ENCODE measurements at places on chromosomes 5 and 9.

DNA sequence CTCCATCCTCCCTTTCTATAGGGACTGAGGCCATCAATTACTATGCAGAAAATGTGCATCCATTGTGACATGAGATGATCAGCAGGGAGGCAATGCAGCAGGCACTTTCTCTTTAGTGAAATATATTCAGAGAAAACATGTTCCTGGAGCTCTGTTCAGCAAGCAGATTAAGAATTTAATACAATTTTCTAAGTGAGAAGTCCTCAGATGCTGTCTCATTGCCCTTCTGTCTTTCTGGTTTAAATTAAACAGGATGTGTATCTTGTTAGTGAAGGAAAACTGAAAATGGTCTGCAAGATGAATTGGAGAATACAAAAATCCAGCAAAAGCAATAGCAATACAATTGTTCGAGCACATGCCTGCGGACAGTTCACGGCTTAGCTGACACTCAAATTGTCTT lies 445.8 kb upstream of the RIOK2 start:
- DNase-seq, result no peak

- DNase-seq, result no peak
Measured at GRCh38 chr5:124419531-124419930, 326.9 kb downstream of the ZNF608 start.

- DNase-seq, result no peak
Measured at GRCh38 chr9:14127656-14128055, 186.3 kb downstream of the NFIB start.

DNA sequence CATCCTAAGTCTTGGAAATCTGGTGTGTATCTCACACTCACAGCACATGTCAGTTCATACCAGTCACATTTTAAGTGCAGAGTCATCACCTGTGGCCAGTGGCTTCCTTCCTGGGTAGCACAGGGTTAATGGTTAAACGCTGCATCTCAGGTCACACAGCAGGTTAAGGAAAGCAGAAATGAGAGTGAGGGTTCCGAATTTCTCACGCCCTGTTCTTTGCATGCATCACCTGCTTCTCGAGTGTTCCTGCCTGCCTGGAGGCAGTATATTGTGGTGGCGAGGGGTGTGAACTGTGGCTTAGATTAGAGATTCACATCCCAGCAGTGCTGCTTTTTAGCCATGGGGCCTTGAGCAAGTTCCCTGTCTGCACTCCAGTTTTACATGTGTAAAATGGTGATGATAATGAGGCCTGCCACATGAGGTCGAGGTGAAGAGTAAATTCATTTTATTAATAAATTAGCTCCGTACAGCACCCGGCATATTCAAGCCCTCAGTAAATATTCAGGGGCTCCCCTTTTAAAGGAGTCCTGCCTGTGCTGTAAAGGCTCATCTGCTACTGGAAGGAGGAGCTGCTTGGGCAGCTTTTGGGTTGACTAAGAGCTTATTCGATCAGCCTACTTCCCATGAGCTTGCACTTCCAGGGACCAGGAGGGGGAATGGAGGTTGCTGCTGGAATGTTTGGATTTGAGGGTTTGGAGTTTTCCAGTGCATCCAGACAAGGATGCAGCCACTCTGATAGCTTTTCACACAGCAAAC lies 61.1 kb upstream of the SAP30L start:
- no peak for DNase-seq

DNA sequence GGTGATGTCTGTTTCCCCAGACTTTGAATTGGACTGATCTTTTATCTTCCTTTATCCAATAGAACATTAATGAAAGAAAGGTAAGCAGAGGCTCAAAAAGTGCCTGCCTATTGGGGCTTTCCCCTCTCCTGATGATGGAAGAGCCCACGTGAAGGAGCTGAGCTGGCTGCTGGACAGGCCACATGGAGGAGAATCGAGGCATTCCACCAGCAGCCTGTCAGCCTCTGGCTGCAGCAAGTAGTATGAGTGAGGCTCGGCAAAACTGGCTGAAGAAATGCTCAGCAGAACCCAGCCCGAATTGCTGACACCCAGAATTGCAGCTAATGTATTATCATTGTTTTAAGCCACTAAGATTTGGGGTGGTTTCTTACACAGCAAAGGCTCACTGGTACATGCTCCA lies 66.5 kb upstream of the STC2 start:
- no peak for DNase-seq

DNA sequence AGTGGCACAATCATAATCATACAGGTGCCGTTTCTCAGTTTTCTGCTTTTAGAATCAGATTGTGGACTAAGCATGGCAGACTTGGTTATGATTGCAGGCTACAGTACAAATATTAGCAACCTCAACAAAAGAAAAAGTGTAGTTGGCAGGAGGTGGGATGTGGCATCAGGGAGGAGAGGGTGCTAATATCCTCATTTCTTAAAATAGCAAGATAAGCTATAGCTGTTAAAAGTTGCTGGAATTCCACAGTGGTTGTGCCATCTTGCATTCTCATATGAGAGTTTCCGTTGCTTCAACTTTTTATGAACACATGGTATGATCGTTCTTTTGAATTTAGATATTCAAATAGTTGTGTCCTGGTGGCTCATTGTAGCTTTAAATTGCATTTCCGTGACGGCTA lies 21.4 kb downstream of the PIP5K1B start:
- no peak for DNase-seq

DNA sequence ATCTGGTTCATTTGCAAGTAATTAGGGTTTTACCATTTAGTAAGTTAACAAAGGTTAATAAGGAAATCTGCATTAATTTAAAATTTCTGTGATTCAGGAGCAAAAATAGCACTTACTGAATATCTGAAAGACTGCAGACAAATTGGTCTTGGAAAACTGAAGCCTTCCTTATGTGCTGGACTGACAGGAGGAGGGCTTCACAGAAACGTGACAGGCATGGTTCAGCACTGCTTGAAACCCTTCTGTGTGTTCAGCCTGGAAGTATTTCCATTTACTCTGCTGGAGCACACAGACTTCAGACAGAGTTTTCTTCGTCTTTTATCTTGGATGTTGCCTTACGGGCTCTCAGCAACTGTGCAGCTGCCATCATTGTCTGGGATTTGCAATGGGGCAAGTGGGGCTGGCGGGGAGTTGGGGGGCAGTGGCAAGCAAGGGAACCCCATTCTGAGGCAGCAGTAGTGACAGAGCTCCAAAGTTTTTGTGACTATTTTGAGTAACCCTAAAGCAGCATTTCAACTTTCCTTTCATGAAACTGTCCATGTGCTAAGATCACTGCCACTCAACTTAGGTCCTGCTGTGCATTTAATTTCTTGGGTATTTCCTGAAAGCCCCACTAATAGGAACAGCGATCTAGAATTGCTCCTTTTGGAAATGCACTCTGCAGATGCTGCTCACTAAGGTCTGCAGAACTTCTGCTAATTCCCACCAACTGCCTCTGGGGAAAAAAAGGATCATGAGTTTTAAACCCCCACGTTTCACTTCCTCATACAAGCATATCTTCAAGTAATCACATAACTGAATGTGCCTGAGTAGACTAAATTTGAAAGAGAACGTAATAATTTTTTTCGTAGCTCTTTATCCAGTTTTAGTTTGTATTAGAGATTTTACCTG lies 56.6 kb downstream of the KCNN2 start:
- no peak for DNase-seq

GRCh38 chr5:135265497-135266302 lies 133.3 kb downstream of the MACROH2A1 start:
- no peak for DNase-seq

DNA sequence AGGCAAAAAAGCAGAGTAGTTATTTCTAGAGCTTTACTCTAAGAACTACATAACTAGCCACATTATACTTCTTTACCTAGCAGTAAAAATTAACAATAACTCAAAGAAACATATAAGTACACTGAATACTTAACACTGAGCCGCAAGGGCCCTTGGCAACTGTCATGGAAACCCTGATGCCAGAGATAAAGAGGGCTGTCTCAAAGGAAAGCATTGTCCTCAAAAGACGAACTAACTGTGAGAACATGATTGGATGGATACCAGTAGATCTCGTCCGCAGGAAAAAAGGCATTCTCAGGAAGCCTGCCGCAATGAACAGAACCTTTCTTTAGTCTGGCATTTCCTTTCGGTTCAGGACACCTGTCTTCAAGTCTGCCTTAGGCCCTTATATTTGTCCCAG lies 379.0 kb upstream of the SLC30A5 start:
- no peak for DNase-seq

DNA sequence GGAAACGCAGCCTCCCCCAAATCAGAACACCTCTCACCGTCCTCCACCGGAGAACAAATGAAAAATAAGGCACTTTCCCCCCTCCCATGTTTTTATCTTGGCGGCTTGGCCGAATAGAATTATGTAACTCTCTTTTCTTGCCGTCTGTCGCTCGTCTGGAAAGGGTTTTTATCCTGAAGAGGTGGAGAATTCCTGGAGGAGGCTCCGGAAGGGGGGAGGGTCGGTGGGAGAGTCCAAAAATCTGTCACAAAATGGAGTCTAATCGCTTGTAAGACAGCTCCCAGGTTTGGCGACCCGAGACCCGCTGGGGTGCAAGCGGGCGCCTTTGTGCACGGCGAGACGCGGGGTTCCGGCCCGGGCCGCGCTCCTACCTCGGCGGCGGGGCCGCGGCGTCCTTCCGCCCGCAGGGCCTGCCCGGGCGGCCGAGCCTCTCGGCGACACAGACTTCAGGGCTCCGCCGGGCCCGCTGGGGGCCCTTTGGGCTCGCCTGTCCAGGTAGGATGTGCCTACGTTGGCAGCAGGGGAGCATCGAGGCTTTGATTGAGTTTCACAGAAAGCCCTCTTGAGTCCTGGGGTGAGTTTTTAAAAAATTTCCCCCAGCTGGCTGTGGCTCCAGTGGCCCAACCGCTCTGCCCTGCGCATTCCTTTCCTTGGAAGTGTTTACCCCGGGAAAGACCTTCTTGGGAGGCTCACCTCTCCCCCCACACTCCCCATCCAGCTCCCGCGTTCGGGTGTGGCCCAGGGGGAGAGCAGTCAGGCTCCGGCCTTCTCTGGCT lies 5.0 kb downstream of the LMX1B start:
- DNase-seq, result no peak

- DNase-seq, result no peak
Measured at GRCh38 chr9:117747386-117747970, 43.3 kb downstream of the TLR4 start.

GRCh38 chr5:149610589-149611255 lies 29.4 kb downstream of the ARHGEF37 start:
- DNase-seq, result no peak

DNA sequence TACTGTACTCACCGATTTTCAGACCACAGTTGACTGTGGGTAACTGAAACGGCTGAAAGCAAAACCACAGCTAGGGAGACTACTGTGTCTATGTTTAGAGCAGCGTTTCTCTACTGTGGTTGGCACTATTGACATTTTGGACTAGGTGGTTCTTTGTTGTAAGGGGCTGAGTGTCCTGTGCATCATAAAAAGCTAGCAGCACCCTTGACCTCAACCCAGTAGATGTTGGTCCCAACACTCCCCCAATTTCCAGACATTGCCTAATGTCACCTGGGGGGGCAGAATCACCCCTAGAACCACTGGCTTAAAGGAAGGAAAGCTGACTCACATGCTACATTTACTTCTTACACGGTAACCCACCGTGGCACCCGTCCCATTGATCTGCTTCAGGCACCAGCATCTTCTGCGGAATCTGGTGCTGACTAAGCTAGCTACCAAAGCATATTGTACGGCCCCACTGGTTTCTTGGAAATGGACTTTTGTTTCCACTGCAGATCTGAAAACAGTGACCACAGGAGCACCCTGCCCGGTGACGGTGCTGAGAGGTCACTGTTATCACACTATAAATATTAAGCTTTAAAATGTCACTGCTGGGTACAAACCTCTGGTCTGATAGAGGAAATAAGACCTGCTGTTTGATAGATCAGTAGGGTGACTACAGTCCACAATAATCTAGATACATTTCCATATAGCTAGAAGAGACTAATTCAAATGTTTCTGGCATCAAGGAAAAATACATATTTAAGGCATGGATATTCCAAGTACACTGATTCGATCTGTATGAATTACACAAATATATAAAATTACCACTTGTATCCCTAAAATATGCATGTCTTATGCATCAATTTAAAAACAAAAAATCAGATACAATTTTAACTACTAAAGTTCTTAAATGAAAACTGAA lies 151.4 kb downstream of the HSD17B3 start:
- peak; percentile 76 for DNase-seq

DNA sequence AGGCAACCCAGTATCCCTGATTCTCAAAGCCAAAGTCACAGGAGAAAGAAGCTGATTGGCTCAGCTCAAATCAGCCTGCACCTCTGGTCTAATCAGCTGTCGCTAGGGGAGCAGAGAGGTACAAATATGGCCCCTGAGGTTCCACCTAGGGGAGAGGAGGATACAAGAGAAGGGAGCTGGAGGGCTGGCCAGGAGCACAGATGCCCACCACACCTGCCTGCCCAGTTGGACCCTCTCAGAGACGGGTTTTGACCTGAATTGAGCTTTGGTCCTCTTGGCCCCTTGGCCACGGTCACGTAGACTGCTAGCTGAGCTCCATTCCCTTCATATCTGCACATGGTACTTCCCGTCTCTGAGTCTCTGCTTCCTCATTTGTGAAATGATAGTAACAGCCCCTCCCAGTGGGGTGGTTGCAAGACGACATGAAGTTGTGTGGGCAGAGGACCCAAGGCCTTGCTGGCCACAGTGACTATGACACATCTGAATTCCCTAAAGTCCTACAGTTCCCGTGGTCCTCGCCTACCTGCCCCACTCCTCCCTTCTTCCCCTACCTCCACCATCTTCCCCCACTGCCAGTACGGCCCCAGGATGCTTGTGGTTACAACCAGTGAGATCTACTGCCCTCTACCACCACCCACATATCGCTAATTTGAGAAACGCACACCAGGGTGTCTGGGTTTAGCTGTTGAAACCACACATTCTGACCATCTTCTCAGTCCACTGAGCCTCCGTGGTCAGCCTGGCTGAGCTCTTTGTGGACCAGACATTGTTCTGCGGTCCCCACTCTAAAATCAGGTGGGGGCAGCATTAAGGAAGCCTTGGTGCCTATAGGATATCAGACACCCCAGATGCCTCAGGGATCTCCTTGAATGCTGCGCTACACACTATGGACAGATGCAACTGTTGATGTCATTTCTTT lies 60.3 kb upstream of the NEK6 start:
- peak; percentile 25 for DNase-seq

- peak; percentile 63 for DNase-seq
Measured at GRCh38 chr9:131266266-131267229, 9.8 kb downstream of the FAM78A start.

- DNase-seq, result no peak
Measured at GRCh38 chr5:148469501-148469935, 85.8 kb downstream of the FBXO38 start.

DNA sequence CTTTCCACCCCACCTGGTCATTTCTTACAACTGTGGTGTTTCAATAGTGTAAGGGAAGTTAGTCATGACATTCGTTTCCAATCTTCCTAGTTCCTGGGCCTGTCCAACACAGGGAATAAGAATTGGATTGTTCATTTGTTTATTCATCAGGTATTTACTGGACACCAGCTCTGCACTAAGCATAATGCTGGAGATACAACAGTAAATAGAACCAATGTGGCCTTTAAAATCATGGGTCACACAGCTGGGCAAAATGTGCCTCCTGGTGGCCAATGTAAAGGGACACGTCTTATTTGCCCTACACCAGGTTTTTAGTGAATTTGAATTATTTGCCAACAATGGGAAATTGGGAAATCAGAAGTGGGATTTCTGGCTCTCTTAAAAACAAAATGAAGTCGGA lies 10.4 kb downstream of the ABLIM3 start:
- no peak for DNase-seq

- no peak for DNase-seq
Measured at GRCh38 chr5:10248378-10249260, 1.1 kb downstream of the ATPSCKMT start.

Data from stimulated activated CD8-positive, alpha-beta memory T cell treated with anti-CD3 and anti-CD28 coated beads, Interleukin-4, amount 100 ng/mL, for 48 hours (primary cell).